ENCODE measurements at places on chromosomes 7 and 10.

GRCh38 chr7:108603656-108604306 is 34.1 kb downstream of the DNAJB9 start:
- DNase-seq, result no peak

DNA sequence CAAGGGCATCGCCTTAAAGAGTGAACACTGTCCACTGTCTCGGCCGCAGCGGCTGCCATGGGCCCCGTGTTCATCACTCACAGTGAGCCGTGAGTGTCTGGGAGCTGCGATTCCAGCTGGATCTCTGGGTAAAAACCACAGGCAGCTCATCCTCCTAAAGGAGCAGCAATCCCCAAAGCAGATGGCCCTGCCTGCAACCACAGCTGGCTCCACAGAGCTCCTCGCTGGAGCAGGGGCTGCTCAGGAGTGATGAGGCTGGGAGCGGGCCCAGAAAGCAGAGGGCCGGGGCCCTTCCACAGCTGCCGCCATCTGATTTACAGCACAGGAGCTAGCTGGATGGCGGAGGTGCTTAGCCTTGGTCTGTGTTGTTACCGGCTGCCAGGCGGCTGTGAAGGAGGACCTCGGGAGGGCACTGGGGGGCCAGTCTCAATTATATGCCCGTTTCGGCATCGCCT is 6.6 kb upstream of the TMEM184A start:
- DNase-seq, result no peak

GRCh38 chr10:70317272-70317942 is 33.6 kb upstream of the NPFFR1 start:
- no peak for DNase-seq

- DNase-seq, result no peak
These were observed 39.3 kb upstream of the MKI67 start for GRCh38 chr10:128165536-128165935.

- peak; percentile 2 for DNase-seq
These were observed 132.6 kb upstream of the PODXL start for GRCh38 chr7:131688738-131689661.

DNA sequence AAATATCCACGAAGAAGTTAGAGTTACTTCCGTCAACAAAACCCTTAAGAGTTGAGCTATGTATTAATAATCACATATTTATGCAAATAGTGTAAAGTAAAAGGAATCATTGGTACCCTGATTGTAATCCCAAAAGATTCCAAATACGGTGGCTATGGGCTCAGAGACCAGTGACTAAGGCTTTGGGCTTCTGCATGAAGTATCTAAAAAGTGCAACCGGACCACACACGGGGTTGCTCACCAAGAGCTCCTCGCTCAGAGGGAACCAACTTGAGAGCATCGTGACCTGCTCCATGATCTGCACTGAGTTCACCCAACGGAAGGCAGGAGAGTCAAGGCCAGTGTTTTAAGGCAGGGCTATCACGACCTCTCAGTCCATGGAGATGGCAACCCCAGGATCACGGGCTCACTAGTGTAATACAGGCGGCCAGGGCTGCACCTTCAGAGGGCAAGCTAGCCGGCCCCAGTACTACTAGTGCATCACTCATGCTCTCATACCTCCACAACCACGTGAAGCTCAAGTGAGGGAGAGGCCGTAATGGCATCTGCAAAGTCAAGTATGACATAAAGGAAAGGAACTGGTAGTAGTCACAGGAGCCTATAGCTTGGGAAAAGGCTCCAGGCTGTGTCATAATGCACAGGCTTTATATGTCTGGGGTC is 77.1 kb upstream of the CAMK2B start:
- no peak for DNase-seq

DNA sequence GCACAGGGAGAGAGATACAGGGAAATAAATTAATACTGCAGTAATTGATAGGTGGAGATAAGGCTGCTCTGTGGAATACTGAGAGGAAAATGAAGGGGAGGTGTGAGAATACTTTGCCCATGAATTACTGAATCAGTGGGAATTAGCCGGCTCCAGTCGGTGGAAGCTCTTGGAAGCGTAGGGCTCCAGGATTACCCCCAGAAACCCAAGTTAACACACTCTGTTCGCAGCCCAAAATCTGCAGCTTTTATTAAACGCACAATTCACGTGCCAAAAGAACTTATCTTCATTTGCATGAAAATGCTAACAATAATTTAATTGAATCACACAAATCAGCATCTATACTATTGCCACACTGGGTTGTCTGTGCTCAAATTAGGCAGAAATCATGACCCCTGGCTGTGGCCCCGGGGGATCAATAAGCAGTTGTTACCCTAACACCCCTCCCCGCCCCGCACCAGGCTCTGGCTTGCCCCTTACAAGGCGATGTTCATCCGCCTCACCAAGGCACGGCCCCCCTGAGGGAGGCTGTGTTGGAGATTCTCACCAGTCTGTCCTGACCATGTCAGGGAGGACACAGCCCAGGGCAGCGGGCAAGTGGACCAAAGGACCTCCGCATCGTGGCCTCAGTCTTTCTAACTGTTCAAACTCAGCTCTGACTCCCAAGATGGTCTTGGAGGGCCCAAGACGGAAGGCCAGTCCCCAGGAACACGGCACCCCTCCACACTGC is 48.4 kb upstream of the MGMT start:
- no peak for DNase-seq

- DNase-seq, result no peak
These were observed 68.0 kb upstream of the CDCA7L start for GRCh38 chr7:22013711-22014110.

- DNase-seq, result no peak
These were observed 7.3 kb downstream of the WDFY4 start for GRCh38 chr10:48691812-48692528.

- DNase-seq, result no peak
These were observed 607.2 kb upstream of the KCND2 start for GRCh38 chr7:119665796-119666195.

DNA sequence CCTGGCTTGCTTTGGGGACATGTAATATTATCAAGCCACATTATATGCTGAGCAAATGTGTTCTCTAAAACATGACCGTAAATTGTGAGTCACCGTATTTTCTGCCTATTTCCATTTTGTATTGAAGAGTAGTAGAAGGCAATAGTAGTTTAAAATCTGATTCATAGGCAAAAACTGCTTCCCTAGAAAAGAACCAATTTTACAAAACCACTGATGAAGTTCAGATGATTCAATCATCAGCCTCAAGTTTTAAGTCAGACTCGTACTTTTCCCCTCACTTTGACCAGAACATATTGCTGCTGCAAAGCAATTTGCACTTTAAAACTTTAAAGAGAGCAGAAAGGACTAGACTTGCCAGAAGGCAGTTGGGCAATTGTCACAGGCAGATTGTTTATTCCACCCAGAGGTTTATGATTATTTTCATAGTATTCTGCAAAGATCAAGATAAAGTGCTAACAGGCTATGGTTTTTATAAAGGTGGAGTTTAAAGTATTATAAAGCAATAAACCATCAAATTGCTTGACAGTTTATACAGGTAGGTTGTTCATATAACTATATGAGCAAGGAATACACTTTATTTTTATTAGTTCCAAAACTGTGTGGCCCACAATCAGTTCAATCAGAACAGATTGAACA is 168.2 kb downstream of the ETV1 start:
- no peak for DNase-seq
